ENCODE measurements at places on chromosomes 11 and 22. TPM values are rescaled to one million over a fixed set of nuclear protein-coding genes. Genes with fewer than 3 reads are reported as not detected.

Gene DGKZ
- total RNA-seq, result 44.0 TPM

Gene MUC5AC
- total RNA-seq, result 1.5 TPM

Gene FIBP
- total RNA-seq, result 84.9 TPM

Gene HIC2
- 2.4 TPM for total RNA-seq

Gene OR2AT4
- not detected for total RNA-seq

Gene CHADL
- total RNA-seq, result not detected

Measured in A549 treated with GW870086 at 1 μM for 4 hours (cell line).